ENCODE measurements at places on chromosomes 12 and 14. TPM values are rescaled to one million over a fixed set of nuclear protein-coding genes. Genes with fewer than 3 reads are reported as not detected.

SYNE3 gene
- total RNA-seq: 20.5 TPM

RASAL1 gene
- 42.9 TPM for total RNA-seq

HCAR1 gene
- total RNA-seq: 2.5 TPM

GRCh38 chr14:51627313-51627712, 24.4 kb upstream of the FRMD6 start:
- H3K27me3 ChIP-seq: no peaks in the 10 kb centered on the region
- H3K4me3 ChIP-seq: no peak overlapping the region
- DNase-seq: no peak
- H3K27ac ChIP-seq: no peak overlapping the region

GRCh38 chr14:52400846-52401245, 86.7 kb downstream of the PTGER2 start:
- H3K27me3 ChIP-seq: no peaks in the 10 kb centered on the region
- no peak for DNase-seq
- no peaks in the 10 kb centered on the region for H3K36me3 ChIP-seq
- no peak overlapping the region for H3K27ac ChIP-seq
- H3K4me3 ChIP-seq: no peak overlapping the region
- H3K4me1 ChIP-seq: peaks cover 7% of the 10 kb centered on the region

- no peak overlapping the region for H3K4me3 ChIP-seq
- no peaks in the 10 kb centered on the region for H3K36me3 ChIP-seq
- no peak for DNase-seq
- no peaks in the 10 kb centered on the region for H3K27me3 ChIP-seq
- no peak overlapping the region for H3K27ac ChIP-seq
These were observed 16.9 kb upstream of the TFCP2 start for GRCh38 chr12:51189790-51190355.

GRCh38 chr14:53946404-53947093, 10.1 kb downstream of the BMP4 start:
- H3K4me1 ChIP-seq: peaks cover 16% of the 10 kb centered on the region
- no peak overlapping the region for H3K27ac ChIP-seq
- H3K36me3 ChIP-seq: no peaks in the 10 kb centered on the region
- peak; percentile 43 for DNase-seq
- H3K27me3 ChIP-seq: no peaks in the 10 kb centered on the region

DNA sequence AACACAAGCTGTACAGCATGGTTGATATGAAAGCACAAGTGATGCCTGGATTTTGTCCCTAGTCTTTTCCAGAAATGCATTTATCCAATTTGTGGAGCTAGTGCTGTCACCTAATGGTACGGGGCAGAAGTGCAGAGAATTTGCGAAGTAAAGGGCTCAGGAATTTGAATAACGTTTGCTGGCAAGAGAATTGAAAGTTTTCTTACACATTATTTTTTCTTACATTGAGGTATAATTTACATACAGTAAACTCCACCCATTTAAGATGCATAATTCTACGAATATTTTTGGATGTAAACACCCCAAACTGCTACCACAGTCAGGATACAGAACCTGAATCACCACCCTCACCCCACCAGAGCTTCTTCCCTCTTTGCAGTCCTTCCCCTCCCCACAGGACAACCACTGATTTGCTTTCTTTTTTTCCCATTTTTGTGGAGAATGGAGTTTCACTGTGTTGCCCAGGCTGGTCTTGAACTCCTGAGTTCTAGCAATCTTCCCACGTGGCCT, 3.5 kb downstream of the AICDA start:
- H3K27me3 ChIP-seq: no peaks in the 10 kb centered on the region
- no peak overlapping the region for H3K4me3 ChIP-seq
- H3K27ac ChIP-seq: no peak overlapping the region

GRCh38 chr12:33589576-33590114, 150.0 kb upstream of the SYT10 start:
- H3K4me1 ChIP-seq: no peaks in the 10 kb centered on the region
- no peak overlapping the region for H3K27ac ChIP-seq
- H3K36me3 ChIP-seq: no peaks in the 10 kb centered on the region
- H3K27me3 ChIP-seq: no peaks in the 10 kb centered on the region

GRCh38 chr12:116210762-116211161, 66.7 kb downstream of the MED13L start:
- H3K27me3 ChIP-seq: no peaks in the 10 kb centered on the region
- no peak for DNase-seq
- H3K4me3 ChIP-seq: no peak overlapping the region
- peaks cover 46% of the 10 kb centered on the region for H3K4me1 ChIP-seq
- no peaks in the 10 kb centered on the region for H3K36me3 ChIP-seq

FAM216A gene
- 2.6 TPM for total RNA-seq

DNA sequence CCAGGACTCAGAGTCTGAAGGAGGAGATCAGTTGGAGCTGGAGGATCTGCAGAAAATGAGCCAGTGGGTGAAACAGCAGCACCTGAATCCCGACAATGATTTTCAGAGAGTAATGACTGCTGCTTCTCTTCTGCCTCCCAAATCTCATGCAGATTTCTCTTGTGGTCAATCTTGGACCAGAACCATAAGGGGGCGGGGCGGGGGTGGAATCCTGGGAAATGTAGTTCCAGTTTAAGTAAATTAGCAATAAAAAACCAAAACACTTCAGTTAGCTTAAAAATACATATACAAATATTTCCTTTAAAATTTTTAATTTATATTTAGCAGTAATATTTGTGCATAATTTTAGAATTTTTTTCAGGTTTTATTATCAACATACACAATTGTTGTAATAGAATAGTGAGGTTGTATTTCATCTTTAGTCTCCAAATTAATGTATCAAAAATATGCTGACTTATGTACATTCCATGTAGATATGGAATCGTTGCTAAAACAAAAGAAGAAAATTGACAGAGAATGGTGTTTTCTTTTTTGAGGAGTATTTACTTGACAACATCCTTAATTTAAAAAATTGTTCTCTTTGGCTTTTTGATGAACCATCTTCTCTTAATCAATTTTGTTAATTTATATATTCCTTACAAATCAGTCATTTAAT, 223.5 kb upstream of the SYT10 start:
- H3K36me3 ChIP-seq: no peaks in the 10 kb centered on the region
- no peak overlapping the region for H3K27ac ChIP-seq
- H3K4me3 ChIP-seq: no peak overlapping the region
- DNase-seq: no peak
- no peaks in the 10 kb centered on the region for H3K27me3 ChIP-seq

BCL7A gene
- total RNA-seq: 18.3 TPM

- H3K4me1 ChIP-seq: peaks cover 12% of the 10 kb centered on the region
- H3K27me3 ChIP-seq: no peaks in the 10 kb centered on the region
- no peaks in the 10 kb centered on the region for H3K36me3 ChIP-seq
- H3K27ac ChIP-seq: no peak overlapping the region
- no peak overlapping the region for H3K4me3 ChIP-seq
- DNase-seq: peak; percentile 94
These were observed 9.1 kb downstream of the KRT74 start for GRCh38 chr12:52564582-52564981.

GRCh38 chr14:93072659-93073357, 42.9 kb downstream of the ITPK1 start:
- H3K27me3 ChIP-seq: no peaks in the 10 kb centered on the region
- DNase-seq: no peak
- no peaks in the 10 kb centered on the region for H3K36me3 ChIP-seq
- H3K4me1 ChIP-seq: peaks cover 23% of the 10 kb centered on the region

OXA1L gene
- total RNA-seq: 108 TPM

DNA sequence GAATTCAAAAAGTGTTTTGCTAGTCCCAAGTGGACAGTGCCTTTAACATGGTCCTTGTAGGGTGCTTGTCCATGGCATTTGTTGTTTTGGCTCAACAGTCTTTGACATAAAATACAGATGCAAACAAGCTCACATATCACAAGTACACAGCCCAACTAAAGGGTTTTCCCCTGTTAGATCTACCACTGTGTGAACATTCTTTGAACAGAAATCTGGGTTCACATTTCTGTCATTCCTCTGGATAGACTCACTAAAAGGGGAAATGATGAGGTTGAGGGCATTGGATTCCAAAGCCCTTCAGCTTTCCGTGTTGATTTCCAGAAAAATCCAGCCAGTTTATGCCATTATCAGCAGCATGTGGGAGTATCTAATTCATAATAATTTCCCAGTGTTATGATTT, 54.1 kb downstream of the EP400 start:
- H3K4me1 ChIP-seq: no peaks in the 10 kb centered on the region
- peaks cover 25% of the 10 kb centered on the region for H3K36me3 ChIP-seq
- H3K27me3 ChIP-seq: no peaks in the 10 kb centered on the region
- DNase-seq: no peak
- no peak overlapping the region for H3K4me3 ChIP-seq
- no peak overlapping the region for H3K27ac ChIP-seq

NEK9 gene
- 84.6 TPM for total RNA-seq

DNA sequence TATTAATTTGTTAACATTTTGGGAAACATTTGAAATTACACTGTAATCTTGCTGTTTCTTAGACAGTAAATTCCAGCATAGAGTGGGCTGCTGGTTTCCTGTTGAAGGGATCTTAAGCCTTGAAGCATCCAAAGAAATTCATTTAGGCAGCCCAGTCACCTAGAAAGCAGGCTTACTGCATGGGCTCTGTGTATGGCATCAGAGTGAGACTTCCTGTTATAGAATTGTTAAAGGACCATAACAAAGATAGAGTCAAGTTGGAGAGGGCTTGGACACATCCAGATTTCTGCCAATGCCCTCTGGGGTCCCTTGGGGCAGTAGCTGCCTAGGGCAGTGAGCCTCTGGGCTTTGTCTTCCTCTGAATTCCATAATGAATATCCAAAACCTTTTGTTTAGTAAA, 149.2 kb downstream of the DYRK2 start:
- no peak for DNase-seq
- H3K27me3 ChIP-seq: no peaks in the 10 kb centered on the region
- no peak overlapping the region for H3K4me3 ChIP-seq
- peaks cover 8% of the 10 kb centered on the region for H3K4me1 ChIP-seq
- no peaks in the 10 kb centered on the region for H3K36me3 ChIP-seq

DNA sequence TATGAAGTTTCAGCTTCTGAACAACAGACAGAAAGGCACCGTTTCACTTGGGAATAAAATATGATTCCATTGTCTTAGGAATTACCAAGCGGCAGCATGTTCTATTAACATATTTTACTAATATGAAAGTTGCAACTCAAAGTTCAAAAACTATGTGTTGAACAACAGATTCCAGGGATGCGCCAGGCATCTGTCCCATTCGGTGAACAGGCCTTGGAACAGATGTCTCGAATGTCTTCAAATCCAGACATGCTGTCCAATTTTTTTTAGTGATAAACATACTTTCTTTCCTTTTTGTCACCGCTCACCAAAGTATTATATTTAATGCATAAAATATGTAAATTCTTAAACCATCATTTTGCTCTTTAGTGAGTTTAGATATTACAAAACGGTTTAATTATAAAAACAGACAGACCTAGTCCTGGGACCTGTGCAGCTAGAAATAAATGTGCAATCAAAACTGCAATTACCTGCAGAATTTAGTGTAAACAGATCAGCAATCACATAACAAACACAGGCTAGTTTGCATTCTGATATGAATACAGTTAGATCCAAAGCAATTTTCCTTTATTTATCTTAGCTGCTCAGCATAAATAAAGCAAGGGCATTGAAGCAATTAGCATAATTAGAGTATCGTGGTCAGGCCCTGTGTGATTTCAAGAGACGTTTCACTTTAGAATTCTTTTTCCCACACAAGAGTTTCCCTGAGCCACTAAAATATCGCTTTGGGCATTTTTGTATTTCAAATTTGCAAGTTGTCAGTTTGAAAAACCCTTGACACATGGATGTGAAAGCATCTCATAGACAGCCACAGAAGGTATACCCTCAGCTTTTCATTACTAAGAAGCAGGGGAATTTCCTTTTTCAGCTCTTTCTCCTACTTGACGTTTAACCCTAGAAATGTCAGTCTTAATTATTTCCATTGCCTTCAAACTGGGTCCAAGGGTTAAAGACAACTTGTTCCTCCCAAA, 420.8 kb downstream of the EGLN3 start:
- H3K27ac ChIP-seq: no peak overlapping the region
- DNase-seq: no peak
- no peaks in the 10 kb centered on the region for H3K36me3 ChIP-seq
- H3K4me1 ChIP-seq: no peaks in the 10 kb centered on the region
- H3K4me3 ChIP-seq: no peak overlapping the region

GRCh38 chr14:31894351-31894750, 182.8 kb upstream of the ARHGAP5 start:
- H3K36me3 ChIP-seq: no peaks in the 10 kb centered on the region
- H3K27me3 ChIP-seq: no peaks in the 10 kb centered on the region
- H3K27ac ChIP-seq: no peak overlapping the region
- H3K4me1 ChIP-seq: no peaks in the 10 kb centered on the region

DNA sequence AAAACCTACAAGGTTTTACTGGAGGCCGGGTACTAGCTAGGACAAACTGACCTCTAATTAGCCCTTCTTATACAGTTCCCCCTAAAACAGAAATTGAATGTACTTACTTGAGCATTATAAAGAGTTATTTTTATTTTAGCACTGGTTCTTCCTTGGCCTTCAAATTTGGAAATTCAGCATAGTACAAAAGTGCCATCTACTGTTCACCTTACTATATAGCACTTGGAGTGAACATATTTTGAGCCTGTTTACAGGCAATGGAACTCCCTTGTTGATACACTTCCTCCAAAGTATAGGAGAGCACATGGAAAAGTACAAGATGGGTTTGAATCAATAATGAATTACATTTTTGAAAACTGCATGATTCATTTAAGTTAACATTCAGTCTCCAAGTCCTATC, 3.9 kb upstream of the POC1B start:
- H3K27me3 ChIP-seq: no peaks in the 10 kb centered on the region
- no peak for DNase-seq
- H3K4me1 ChIP-seq: peaks cover 6% of the 10 kb centered on the region
- H3K27ac ChIP-seq: no peak overlapping the region

GRCh38 chr12:77834618-77835017, 3.9 kb downstream of the NAV3 start:
- H3K4me3 ChIP-seq: no peak overlapping the region
- H3K27me3 ChIP-seq: no peaks in the 10 kb centered on the region
- H3K36me3 ChIP-seq: no peaks in the 10 kb centered on the region
- H3K4me1 ChIP-seq: no peaks in the 10 kb centered on the region
- H3K27ac ChIP-seq: no peak overlapping the region

- no peaks in the 10 kb centered on the region for H3K36me3 ChIP-seq
- H3K4me3 ChIP-seq: no peak overlapping the region
- peaks cover 8% of the 10 kb centered on the region for H3K4me1 ChIP-seq
- peak; percentile 56 for DNase-seq
- no peaks in the 10 kb centered on the region for H3K27me3 ChIP-seq
- peak overlapping the region; percentile 65 for H3K27ac ChIP-seq
These were observed 16.3 kb downstream of the TSPAN8 start for GRCh38 chr12:71141378-71141926.

CCDC184 gene
- total RNA-seq: not detected

GRCh38 chr12:87311206-87311605, 718.0 kb downstream of the C12orf50 start:
- no peaks in the 10 kb centered on the region for H3K36me3 ChIP-seq
- no peak overlapping the region for H3K4me3 ChIP-seq
- DNase-seq: no peak
- no peaks in the 10 kb centered on the region for H3K27me3 ChIP-seq
- no peaks in the 10 kb centered on the region for H3K4me1 ChIP-seq

TMEM106C gene
- total RNA-seq: 52.9 TPM

GRCh38 chr14:104305511-104306449, 167.4 kb downstream of the KIF26A start:
- H3K27me3 ChIP-seq: no peaks in the 10 kb centered on the region
- no peak overlapping the region for H3K27ac ChIP-seq
- H3K4me3 ChIP-seq: no peak overlapping the region
- no peak for DNase-seq
